ENCODE measurements at places on chromosomes 4 and X. TPM values are rescaled to one million over a fixed set of nuclear protein-coding genes. Genes with fewer than 3 reads are reported as not detected.
A peak's percentile ranks its signal among the peaks of the same experiment; 100 is the strongest.

DNA sequence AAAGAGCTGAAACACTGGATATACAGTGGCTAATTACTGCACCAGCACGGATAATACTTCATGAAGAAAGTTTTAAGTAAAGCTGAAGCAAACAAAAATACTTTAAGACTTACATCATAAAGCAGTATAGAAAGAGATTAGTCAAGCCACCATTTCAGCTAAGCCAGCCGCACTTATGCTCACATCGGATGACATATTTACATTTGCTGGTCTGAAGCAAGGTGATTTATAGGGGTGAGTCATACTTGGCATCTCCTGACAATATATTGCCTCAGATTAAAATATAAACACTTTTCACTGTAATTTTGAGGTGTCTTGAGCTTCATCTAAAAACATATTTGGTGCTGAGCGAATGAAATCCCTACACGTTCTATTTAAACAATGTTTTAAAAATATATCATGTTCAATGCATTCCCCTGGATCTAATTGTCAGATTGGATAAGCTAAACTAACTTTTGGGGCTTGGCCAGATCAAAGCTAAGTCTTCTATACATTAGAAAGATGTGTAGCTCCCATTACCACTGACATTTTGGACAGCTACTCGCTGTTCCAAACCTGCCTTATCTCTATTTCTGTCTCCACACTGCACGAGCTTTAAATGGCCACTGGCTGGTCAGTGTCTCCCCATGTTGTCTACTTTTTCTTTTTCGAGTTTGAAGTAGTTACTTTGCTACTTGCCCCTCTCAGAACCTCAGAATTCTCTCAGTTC, 103.2 kb downstream of the VCX2 start:
- DNase-seq, result no peak

The RAB33A gene
- 0.66 TPM for polyA plus RNA-seq

DNA sequence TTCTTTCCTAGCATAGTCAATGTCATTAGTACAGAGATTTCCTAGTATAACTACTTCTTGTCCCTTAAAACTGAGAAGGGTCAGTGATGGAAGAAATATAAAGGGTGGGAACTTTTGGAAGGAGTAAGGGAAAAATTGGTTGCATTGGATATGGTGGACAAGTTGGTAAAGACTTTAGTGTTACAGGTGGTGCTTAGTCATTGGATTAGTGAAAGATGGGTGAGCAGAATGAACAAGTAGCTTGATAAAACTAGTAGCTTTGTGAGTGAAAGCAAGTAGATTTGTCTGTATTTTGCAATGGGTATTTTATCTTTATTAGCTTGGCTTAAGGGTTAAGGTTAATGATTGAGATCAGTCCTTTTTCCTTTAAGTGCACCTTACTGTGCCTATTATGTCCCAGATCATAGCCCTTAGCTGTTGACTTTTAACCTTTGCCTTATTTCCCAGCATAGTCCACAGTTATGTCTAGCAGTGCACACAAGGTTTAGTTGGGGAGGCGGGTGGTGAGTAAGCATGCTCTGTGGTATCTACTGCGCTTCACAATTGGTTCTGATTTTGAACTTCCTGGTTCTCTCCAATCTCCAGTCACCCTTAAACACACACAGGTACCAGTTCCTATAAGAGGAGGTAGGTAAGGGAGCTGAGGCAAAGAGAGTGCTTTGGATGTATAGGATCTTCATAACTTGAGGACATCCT, 9.5 kb downstream of the WDR44 start:
- no peak for DNase-seq

GRCh38 chr4:155496294-155496626, 119.5 kb upstream of the MAP9 start:
- DNase-seq, result no peak

The NHSL2 gene
- polyA plus RNA-seq, result 9.9 TPM

GRCh38 chr4:165874791-165875371, 1.8 kb downstream of the TLL1 start:
- DNase-seq, result peak; percentile 14

- no peak for DNase-seq
Measured at GRCh38 chr4:113566015-113566795, 195.3 kb downstream of the CAMK2D start.

GRCh38 chr4:45317276-45317675, 590.9 kb upstream of the GNPDA2 start:
- no peak for DNase-seq
